ENCODE measurements at places on chromosomes 7 and 10.

GRCh38 chr7:137994216-137994615, 7.7 kb downstream of the CREB3L2 start:
- no peak for DNase-seq

DNA sequence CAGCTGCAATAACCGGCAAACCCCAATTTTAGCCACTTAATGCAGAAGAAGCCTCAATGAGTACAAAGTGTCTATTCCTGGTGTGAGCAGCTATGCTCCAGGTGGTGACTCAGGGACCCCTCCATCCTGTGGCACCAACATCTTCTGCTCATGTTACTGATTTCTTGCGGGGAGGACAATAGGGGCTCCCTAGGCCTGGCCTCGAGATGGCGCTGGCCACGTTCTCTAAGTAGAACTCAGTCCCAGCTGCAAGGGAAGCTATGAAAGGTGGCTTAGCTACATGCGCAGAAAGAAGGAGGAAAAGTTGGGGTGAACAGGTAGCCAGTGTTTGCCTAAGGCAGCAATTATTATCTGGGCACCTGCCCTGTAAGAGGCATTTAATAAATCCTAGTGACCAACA, 6.6 kb downstream of the GJD4 start:
- DNase-seq: no peak

DNA sequence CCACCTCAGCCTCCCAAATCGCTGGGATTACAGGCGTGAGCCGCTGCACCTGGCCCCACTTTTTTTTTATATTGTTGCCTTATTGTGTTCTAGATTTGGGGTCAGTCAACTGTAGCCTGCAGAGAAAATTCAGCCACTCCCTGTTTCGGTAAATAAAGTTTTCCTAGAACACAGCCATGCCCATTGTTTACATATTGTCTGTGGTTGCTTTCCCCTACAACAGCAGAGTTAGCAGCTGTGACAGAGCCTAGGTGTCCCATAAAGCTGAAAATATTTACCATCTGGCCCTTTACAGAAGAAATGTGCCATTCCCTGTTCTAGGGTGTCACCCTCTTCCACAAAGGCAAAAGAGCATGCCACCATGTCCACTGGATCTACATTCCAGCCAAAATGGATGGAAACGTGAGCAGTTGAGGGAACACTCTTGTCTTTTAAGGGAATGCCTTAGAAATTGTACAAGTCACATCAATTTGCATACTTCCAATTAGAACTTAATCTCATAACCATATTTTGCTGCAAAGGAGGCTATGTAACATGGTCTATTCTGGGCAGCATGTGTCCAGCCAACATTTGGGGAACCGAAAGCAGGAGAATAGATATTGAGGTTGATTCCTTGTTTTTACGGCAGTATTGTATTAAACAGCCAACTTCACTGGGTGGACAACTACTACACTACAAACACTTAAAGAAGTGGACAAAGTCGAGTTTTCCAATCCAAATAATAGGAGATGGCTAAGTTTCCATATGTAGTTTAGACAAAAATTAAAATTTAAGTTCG, 11.0 kb upstream of the BLVRA start:
- no peak for DNase-seq

DNA sequence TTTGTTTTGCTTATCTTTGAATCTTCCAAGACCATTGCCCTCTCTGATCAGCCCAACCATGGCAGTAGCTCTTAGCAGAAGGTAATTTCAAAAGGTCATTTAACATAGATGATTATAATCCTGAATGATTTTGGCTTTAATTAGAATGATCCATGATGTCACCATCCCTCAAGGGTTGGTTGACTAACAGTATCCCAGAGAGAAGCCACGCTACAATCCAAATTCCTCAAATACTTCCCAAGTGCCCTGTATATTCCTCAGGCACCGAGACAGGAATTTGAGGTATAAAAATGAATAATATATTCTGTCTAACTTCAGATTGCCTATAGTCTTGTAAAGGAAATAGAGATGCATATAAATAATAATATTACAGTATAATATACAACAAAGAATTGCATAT, 42.1 kb upstream of the TMEM196 start:
- no peak for DNase-seq

DNA sequence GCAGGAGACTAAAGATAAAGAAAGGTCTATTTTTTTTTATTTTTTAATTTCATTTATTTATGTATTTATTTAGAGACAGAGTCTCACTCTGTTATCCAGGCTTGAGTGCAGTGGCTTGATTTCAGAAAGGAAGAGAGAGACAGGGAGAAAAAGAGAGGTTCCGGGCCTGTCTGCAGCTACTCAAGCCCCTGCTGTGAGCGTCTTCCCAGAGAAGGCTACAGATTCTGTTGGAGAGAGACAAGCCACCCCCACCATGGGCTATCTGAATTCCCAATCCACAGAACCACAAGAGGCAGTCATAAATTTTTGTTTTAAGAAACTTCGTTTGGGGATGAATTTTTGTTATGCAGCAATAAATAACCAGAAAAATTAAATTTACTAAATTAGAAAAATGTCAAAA, 68.1 kb downstream of the CALN1 start:
- DNase-seq: no peak

DNA sequence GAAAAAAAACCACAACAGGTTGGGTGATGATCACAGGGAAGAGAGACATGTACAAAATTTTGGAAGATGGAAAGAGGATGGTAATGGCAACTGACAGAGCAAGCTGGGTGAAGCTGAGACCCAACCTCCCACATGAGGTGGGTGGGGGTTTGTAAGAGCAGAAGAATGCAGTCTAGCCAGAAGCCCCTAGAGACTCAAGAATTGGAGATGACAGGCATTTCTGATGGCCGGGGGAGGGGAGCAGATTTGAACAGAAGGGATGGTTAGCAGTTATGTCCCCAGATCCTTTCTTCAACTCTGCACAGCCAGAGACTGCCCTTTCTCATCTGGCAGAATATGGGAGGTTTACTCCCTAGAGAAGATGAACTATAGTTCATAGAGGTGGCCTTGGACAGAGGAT, 208.0 kb downstream of the GALNT17 start:
- DNase-seq: no peak

DNA sequence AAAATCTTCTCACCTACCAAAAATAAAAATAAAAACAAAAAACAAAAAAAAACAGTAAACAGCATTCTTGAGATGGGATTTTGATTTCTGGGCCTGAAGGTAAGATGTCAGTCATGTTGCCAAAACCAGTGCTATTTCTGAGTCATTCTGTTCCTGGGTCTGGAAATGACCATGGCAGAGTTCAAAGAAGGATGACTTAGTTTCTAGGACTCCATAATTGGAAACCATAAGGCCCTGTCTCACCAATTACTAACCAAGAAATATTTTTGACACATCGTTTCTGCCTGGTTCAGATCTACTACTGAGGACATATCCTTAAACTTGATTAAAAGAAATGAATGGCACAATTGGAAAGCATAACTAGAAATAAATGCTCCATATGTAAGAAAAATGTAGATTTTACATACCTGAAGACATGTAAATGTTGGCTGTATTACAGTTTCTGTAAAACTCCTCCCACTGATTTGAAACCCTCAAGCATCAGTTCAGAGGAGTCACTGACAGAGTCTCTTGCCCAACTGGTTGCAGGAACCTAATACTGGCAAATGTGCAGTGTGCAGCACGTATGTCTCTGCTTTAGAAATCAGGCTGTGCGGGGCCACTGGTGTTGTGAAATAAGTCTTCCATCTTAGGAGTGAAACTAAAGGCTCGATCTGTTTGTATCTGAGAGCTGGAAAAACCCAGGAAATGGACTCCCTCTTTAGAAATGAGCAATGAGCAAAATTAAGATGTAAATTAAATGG, 84.8 kb upstream of the EGR2 start:
- DNase-seq: no peak

DNA sequence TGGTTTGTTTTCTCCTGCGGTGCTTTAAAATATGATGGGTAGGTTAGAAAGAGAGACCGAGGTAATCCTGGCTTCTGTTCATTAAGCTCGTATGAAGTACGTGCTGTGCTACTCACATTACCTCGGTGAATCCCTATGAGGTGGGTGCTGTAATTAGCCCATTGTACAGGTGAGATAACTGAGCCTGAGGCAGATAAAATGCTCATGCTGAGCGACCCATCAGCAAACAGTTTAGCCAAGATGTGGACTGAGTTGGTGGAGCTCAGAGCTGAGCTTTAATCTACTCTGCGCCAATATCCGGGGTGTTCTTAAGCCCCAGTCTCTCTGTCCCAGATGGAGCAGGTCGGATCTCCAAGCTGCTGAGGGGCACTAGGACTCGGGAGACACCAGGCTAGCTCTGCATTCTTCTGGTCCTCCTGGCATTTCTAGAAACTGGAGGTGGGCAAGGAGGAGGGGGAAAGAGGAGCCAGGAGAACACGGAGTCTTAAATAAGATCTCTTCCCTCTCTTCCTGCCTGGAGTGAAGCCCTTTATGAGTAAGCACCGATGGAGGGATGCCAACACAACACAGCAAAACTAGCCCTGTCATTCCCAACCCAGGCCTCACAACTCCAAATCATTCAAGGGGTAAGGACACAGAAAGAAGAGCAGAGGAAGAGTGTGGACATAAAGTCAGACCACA, 458.5 kb downstream of the KCNMA1 start:
- no peak for DNase-seq

GRCh38 chr7:133234961-133235875, 17.7 kb upstream of the EXOC4 start:
- DNase-seq: no peak

GRCh38 chr7:1917221-1918062, 247.4 kb downstream of the ELFN1 start:
- no peak for DNase-seq

GRCh38 chr10:16384021-16384420, 52.8 kb upstream of the PTER start:
- DNase-seq: no peak

DNA sequence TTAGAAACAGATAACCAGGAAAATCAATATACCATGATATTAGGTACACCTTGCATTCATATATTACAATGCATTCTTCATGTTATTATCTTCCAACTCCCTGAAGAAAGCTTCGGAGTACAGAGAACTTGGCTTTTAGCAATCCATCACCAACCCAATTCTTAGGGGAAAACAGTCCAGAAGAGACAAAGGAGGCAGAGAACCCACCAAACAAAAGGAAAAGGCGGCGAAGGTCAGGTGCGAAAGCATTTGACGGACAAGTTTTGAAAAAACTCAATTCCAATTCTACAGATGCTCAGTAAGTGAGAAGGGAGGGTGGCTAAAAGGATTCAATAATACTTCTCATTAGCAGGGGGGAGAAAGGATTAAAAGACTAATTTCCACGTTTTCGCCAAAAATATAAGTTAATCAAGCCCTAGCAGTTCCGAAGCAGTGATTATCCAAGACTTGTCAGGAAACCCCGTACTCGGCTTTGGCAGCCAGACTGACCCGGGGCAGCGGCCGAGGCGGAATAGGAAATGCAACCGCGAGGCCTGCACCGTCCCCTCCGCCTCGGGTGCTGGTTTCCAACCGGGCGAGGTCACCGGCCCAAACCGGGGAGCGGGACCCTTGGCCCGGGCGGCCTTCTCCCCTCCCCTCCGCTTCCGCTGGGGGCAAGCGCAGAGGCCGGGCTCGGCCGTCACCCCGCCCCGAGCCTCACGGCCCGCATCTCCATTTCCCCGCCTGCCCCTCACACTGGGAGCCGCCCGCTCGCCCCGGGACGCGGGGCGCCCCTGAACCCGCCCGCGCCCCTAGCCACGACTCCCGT, 747 bp downstream of the GDI2 start:
- DNase-seq: peak; percentile 27

DNA sequence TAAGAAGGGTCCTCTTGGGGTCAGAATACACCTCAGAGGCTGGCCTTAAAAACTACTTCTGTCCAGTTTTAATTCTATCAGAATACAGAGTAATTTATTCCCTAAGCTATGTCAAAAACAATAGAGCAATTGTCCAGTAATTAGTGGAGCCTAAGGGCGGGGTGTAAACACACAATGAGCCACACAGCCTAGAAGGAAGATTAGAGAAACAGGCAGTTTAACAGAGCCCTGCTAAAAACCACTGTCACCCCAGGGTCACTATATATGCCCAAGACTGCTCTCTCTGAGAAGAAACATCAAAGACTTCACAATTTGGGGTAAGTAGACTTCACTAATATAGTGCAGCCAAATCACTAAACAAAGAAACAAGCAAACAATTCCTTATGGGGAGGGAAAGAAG, 27.2 kb upstream of the WNT2 start:
- DNase-seq: no peak

DNA sequence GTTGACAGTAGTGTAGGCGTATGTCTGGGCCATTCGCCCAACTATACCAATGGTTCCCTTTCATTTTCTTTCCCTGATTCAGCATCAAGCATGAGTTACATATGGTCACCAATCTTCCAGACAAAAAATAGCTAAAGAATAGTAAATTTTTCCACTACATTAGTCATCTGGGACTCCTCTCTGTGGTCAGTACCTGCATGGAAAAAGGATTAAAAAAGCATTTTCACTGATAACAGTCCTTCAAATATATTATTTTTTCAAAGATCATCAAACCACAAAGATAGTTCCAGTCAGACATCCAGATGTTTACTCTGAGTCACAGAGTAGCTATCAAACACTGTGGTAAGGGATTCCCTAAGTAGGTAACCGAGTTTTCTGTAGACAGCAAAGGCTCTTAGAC, 302.6 kb upstream of the SEMA3D start:
- no peak for DNase-seq

- DNase-seq: no peak
Measured at GRCh38 chr10:78474743-78475142, 441.1 kb downstream of the RPS24 start.

DNA sequence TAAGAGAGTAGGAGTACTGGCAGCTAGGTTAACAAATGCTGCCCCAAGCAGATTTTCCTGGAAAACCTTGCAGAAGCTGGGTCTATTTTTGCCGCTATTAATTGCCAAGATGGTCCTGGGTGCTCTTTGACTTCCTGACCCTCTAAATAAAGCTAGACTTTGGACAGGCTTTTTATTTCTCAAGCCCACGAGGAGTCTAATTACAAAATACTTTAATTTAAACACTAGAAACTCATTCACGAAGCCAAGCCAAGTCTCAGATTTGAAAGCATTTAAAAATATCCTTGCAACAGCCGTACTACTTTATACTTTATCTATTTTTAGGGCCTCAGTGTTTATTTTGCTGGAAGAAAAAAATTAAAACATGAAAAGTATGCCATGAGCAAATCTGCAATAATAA, 45.1 kb downstream of the TMEM26 start:
- DNase-seq: no peak

DNA sequence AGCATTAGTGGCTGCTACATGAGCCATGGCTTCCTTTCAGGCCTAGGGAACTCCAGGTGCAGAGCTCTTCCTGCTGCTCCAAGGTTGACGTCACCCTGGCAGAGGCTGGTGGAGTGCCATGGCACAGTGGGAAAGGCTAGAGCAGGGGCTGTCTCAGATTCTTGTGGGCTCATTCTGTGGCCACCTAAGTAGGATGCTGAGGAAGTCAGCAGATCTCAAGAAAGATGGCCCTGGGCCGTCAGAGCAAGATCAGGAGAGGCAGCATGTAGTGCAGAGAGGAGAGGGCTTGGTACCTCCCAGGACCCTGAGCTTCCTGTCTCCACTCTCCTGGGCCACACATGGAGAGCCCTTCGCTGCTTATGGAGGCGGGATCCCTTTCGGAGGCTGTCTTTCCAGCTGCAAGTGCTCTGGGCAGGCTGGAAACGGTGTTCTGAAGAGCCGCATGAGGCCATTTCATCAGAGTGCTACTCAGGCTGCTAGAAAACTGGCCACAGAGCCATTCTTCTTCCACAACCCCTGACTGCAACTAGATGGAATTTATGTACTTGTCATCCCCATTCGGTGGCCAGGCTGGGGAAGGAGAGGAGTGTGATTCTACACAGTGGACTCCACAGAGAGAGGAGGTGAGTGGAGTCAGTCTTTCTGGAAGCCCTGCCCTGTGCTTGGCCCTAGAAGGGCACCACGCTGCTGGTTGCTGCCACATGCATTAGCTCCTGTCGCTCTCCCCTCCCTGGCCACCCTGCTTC, 304.2 kb downstream of the RPS24 start:
- no peak for DNase-seq

- no peak for DNase-seq
Measured at GRCh38 chr7:5194571-5194970, 4.5 kb downstream of the WIPI2 start.

Data from T-helper 9 cell (primary cell).